CD8-positive, alpha-beta memory T cell (primary cell): ENCODE measurements at places on chromosomes 7 and 10.

GRCh38 chr10:60517805-60518204 is 128.1 kb upstream of the ANK3 start:
- no peak for DNase-seq

GRCh38 chr7:99041526-99041925 is 102.4 kb downstream of the SMURF1 start:
- no peak for DNase-seq

DNA sequence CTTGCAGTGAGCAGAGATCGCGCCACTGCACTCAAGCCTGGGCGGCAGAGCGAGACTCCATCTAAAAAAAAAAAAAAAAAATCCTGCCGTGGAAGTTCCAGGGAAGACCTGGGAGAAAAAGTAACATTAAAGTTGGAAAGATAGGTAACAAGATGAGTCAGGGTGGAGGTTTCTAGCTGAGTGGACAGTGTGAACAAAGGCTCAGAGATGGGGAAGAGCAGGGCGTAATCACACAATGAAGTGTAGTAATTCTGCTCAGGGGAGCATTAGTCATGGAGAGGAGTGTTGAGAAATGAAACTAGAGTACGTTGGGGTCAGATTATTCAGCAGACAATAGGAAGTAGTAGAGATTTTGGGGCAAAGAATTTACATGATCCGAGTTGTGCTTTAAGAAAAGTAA is 21.6 kb upstream of the WASL start:
- no peak for DNase-seq

DNA sequence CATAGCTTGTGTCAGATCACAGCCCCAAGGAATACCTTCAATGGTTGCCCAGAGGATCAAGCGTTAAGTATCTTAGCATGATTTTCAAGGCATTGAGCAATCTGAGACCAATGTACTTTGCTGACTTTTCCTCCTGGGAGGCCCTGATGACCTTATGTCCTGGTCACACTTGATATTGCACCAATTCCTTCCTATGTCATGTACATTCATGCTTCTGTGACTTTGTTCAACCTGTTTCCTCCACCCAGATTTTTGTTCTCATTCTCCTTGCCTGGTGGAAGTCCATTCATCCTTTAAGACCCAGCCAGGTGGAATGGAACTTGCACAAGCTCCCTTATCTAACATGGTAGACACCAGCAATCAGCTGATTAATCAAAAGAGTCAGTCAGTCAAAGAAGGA is 160.8 kb downstream of the PFKFB3 start:
- no peak for DNase-seq

DNA sequence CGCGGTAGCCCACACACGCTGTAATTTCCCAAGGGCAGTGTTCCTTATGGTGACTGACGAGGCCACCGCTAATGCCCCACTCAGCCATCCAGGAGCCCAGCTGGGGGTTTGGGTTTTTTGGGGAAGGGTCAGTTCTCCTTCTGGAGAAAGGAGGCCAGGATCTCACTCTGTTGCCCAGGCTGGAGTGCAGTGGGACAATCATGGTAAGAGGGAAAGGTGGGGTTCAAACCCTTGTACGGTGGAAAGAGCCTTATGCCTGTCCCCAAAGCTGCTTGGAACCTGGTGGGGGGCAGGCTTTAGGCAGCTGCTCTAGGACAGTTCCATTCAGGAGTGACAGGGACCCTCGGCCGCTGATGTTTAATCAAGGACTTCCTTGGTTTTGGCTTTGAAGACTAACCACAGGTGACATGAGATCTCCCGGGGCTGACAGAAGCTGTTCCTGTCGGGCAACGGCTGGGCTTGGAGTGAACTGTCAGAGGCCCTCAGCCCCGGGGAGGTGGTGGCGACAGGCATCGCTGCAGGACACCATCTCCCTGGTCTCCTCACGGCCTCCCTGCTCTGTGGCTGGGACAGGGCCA is 84.5 kb downstream of the CARD11 start:
- DNase-seq = no peak

DNA sequence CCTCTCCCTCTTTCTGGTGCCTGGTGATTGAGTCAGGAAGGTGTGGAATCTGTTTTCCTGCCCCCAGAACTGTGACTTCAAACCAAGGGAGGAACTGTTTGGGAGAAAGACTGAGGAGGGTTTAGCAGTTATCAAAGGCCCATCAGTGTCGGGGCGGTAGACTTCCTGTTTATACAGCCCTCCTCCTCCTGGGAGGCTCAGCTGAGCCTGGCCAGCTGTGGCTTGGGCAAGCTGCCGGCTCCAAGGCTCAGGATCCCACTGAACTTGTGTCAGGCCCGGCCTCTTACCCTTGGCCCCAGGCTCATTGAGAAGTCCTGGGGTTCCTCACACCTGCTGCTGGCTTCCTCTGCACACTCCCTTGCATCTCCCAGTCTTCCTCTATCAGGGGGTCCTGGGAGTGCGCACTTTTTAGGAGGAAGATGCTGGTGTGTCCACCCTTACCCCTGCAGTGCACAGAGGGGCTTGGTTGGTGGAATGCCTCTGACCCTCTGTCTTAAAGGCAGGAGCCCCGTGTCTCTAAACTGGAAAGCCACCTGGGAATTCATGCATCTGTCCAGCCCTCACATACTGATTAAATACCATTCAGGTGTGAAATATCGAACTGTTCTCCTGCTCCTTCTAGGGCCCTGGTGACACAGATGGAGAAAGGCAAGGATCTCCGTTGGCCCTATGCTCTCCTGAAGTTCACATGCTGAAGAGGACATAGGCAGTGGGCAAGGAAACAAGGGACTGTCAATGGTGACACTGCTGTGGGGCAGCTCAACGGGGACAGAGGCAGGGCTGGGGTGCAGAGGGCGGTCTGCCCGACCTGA is 32.4 kb downstream of the CXCL12 start:
- no peak for DNase-seq

GRCh38 chr10:73251683-73252444 is 580 bp downstream of the MRPS16 start:
- no peak for DNase-seq

GRCh38 chr10:119496273-119496672 is 46.2 kb downstream of the RGS10 start:
- no peak for DNase-seq

GRCh38 chr7:99102809-99103690 is 40.9 kb downstream of the SMURF1 start:
- DNase-seq = no peak

GRCh38 chr7:35036361-35037171 is 719 bp downstream of the DPY19L1 start:
- peak; percentile 69 for DNase-seq

DNA sequence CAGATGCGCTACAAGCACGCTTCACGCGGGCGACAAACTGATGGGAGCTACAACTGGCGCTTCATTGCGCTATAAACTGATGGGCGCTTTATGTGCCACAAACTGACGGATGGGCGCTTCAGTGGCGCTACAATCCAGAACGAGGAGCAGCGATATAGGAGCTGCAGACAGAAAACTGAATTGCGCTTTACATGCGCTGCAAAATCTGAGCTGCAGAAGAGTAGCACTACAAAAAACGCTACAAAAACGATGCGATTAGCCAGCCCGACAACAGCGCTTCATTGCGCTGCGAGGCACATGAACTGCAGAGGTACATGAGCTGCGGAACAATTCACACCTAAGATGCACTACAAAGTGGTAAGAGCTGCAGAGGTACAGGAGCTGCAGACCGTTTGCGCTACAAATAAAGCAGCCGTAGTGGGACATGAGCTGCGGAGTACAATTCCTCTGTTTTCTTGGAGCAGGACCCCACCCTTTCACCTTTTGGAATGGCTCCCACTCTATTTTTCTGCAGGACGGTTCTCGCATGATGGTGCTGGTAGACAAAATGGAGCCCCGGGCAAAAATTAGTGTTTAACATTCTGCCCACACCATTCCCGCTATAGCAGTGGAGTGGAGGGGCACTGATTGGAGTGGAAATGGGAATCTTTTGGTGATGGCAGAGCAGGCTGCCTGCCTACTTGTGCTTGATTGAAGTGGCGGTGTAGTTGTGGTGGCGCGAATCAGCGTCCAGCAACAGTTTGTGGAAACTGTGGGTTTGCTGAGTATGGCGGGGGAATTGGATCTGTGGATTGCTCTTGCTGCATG is 1.2 kb upstream of the SGCE start:
- peak; percentile 57 for DNase-seq

DNA sequence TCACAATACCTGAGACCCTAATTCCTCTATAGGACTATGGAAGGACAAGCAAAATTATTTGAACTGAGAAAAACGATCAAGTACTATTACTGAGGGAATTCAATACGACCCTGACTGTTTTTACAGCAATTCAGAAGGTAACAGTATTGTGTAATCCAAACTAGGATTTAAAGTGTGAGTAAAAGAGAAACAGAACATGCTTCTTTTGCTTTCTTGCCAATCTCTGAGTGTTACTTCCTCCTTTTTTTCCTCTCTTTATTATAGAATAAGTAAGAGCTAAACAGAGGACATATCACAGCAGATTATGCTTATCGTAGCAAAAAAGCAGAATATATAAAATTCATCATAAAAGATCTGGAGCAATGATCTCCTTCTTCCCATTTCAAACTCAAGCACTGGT is 292.1 kb downstream of the THSD7A start:
- no peak for DNase-seq

- no peak for DNase-seq
Observed at GRCh38 chr7:43511029-43511428, 71.9 kb upstream of the STK17A start.

DNA sequence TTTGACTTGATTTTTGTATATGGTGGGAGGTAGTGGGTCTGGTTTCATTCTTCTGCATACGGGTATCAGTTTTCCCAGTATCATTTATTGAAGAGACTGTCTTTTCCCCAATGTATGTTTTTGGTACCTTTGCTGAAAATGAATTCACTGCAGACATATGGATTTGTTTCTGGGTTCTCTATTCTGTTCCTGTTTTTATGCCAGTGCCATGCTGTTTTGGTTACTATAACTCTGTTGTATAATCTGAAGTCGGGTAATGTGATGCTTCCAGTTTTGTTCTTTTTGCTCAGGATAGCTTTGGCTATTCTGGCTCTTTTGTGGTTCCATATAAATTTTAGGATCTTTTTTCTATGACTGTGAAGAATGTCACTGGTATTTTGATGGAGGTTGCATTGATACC is 836 bp downstream of the ECD start:
- DNase-seq = no peak

GRCh38 chr7:21426286-21427181 is 1.3 kb upstream of the SP4 start:
- DNase-seq = no peak

- DNase-seq = no peak
Observed at GRCh38 chr10:70711911-70712310, 39.6 kb downstream of the ADAMTS14 start.

- no peak for DNase-seq
Observed at GRCh38 chr10:30775779-30776591, 146.4 kb upstream of the LYZL2 start.

GRCh38 chr10:11602358-11602757 is 9.1 kb downstream of the USP6NL start:
- no peak for DNase-seq

DNA sequence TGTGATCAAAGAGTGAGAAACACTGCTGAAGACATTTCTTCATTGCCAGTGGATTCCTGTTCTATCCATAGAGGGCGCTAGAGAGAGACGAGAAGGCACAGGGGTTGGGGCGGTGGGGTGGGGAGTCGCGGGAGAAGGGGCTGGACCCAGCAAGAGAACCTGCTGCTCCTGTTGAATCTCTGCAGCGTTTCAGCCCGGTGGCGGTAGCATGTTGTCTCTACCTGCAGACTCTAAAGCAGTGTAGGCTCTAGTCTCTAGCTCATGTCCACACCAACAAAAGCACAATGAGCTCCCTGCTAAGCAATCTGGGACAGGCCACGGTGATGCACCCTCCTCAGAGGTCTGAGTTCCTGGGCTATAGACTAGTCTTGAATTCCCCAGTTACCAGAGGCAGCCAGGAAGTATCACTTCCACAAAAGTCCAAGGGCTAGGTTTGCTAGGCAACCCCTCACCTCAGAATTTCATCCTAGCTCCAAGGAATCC is 167.7 kb downstream of the DGKB start:
- DNase-seq = no peak

- no peak for DNase-seq
Observed at GRCh38 chr7:93889261-93889660, 1.3 kb downstream of the TFPI2 start.

GRCh38 chr7:123054357-123055133 is 59.0 kb upstream of the TAS2R16 start:
- DNase-seq = no peak

GRCh38 chr10:61480208-61480607 is 27.0 kb upstream of the TMEM26 start:
- no peak for DNase-seq

DNA sequence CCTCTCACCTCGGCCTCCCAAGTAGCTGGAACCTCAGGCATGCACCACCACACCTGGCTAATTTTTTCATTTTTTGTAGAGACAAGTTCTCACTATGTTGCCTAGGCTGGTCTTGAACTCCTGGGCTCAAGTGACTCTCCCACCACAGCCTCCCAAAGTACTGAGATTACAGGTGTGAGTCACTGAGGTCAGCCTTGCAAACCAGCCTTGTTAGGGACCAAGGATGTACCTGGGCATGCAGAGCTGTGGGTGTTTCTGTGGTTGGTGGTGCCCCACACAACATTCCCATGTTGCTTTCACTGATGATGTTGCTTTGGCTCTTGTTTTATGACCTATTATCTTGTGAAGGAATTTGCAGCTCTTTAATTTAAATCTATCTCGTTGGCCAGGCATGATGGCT is 54.8 kb downstream of the OTUD1 start:
- DNase-seq = no peak

GRCh38 chr10:125152450-125153368 is 7.7 kb downstream of the CTBP2 start:
- no peak for DNase-seq

- peak; percentile 24 for DNase-seq
Observed at GRCh38 chr10:102230861-102231356, 4.8 kb downstream of the ELOVL3 start.

GRCh38 chr10:86106616-86107015 is 260.0 kb downstream of the GRID1 start:
- DNase-seq = no peak

DNA sequence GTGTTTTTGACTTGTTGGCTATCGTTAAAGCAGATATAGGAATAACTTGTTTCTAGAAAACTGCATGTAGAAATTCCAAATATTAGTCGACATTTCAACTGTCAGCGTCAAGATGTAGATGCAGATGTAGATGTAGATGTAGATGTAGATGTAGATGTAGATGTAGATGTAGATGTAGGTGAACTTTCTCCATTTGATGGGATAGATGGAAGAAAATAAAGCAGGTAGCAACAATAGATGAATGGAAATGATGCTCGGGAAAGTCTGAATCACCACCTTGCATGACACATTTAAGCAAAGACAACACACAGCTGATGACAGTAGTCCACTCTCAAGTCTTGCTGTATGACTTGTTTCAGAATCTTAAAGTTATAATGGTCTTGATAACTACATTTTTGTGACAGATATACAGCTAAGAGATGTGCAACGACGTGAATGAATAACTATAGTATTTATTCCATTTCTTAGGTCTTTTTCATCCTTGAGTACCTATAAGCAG is 53.5 kb downstream of the SND1 start:
- DNase-seq = no peak

DNA sequence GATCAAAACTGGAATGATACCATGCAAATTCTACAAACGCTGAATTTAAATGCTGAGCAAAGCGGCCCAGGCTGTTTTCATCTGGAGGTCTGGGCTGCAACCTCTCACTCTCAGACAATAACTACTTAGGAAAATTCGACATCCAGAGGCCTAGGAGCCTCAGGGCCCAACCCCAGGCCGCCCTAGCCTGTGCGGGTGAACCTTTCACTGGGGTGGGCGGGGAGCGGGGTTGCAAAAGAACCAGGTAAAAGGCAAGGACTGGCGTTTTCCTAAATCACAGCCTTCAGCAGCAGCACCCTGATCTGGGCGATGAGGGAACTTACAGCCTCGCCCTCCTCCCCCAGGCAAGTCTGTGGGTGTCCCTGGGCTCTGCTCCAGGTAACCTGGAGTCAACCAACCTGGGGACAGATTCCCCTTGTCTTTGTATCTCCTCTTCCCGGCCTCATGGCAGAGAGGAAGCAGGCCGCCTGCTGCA is 33.4 kb downstream of the CALML5 start:
- no peak for DNase-seq
